Muscle of leg (tissue), 16 donors: ENCODE measurements at places on chromosomes 4 and X. TPM values are rescaled to one million over a fixed set of nuclear protein-coding genes. Genes with fewer than 3 reads are reported as not detected.

GRCh38 chrX:41705680-41706374 lies 17.1 kb downstream of the GPR34 start:
- DNase-seq: peak; percentile 71

The GSX2 gene
- polyA plus RNA-seq: not detected

- DNase-seq: no peak
These were observed 91.9 kb upstream of the ZFP42 start for GRCh38 chr4:187903700-187904099.

- peak; percentile 9 for DNase-seq
These were observed 763.8 kb upstream of the AADAT start for GRCh38 chr4:170853422-170854021.

The HSD17B13 gene
- polyA plus RNA-seq: 0.43 TPM

The NEIL3 gene
- 2.7 TPM for polyA plus RNA-seq

- DNase-seq: no peak
These were observed 340.5 kb downstream of the MAPK10 start for GRCh38 chr4:86019362-86019761.
